ENCODE measurements at places on chromosomes 12 and 14.

DNA sequence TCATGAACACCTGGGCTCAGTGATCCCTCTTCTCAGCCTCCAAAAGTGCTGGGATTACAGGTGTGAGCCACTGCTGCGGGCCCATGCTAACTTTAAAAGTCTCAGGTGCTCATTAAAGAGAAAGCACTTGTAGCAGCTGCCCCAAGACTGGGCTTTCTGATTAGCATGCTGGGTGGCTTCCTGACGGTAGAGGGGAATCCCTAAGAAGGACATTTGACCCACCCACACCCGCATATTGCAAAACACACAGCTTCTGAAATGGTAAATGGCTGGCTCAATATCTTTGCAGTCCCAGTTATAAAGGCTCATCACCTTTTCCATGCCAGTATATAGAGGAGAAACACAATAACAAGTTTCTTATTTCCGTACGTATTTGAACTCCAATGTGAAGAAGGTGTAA is 19.3 kb upstream of the BICD1 start:
- DNase-seq: no peak

DNA sequence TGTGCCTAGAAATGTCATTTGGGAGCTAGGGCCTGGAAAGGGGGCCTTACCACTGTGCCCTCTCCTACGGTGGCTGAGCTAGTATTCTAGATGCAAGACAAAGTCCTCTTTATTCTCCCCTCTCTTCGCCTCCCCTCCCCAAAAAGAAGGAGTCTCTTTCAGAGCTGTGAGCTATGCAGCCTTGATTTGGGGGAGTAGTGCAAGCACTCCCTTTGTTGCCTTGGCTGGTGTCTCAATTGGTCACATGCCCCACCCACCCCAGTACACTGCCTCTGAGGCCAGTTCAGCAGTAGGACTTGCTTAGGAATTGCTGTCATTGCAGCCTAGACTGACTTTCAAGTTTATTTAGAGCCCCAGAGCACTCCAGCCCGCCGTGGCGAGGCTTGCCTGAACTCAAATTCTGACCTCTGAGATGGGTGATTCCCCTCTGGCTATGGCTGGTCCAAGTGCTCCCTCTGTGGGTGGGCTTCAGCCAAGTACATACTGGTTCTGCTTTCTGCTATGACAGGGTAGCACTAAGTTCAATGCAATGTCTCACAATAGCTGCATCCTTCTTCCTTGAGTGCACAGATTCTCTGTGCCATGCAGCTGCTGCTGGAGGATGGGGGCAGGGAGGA is 37.0 kb upstream of the FBXO33 start:
- no peak for DNase-seq

DNA sequence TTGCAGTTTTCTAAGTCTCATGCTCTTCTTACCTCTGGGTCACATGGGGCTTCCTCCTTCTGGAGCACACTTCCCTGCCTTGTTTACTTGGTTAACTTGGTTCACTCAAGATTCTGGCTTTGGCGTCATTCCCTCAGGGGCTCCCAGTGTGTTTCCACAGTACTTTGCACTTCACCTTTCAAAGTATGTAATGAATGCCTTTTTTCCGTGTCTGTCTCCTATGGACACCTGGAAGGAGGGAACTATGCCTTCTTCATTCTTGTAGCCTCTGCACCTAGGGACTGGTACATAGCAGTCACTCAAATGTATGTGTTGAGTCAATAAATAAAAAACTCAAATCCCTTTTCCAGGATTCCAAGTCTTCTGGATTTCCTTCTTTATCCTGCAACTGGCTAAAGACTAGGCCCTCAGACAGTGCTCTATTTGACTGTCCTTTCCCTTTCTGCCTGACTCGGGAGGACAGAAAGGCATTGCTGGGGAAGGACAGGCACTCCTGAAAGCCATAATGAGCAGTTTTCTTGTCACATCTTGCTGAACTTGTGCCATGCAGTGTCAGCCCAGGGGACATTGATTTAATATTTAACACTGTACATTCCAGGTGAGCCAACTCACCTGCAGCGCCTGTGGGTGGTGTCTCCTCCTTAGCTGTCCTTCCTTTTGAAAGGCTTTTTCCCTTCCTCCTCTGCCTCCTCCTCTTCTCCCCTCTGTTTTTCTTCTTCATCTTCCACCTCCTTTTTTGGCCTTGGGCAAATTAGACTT is 12.8 kb downstream of the MYRFL start:
- DNase-seq: no peak

- DNase-seq: no peak
Measured at GRCh38 chr14:94805680-94806288, 35.9 kb upstream of the GSC start.

DNA sequence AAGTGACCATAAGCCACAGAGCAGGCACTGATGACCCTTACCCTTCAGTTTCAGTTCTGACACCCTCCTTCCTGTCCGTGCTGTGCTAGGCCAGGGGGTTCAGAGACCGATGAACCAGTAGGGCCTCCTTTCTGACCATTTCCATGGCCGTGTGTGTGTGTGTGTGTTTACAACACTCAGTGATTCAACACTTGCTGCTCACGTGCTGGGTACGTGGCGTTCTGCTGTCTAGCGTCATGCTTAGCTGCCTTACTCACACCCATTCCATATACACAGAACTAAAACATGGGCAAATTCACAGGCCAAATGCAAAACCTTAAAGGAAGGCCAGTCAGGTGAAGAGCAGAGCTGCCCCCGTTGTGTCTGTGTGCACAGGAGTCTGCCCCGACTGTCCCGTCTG is 67.5 kb downstream of the DNAH10 start:
- DNase-seq: no peak

- DNase-seq: no peak
Measured at GRCh38 chr14:101197595-101198397, 294.3 kb upstream of the RTL1 start.
